ENCODE measurements at places on chromosomes 7 and 10. TPM values are rescaled to one million over a fixed set of nuclear protein-coding genes. Genes with fewer than 3 reads are reported as not detected.

DNA sequence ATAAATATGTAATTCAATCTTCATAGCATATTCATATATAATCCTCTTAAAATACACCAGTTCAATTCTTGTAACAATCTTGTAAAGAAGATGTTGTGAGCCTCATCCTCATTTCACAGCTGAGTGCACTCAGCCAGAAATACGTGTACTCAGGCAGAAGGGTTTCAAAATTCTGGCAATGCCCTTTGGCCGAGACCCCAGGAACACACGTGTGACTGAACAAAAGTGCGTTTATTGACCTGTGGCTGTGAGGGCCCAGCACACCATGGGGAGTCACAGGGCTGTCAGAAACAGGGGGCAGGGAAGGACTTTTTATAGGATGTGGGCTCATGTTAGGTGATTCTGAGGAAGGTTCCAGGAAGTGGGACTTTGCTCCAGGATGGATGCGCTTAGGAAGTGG, 21.5 kb downstream of the GIMAP8 start:
- H3K27ac ChIP-seq: no peak overlapping the region
- H3K4me1 ChIP-seq: no peaks in the 10 kb centered on the region
- H3K27me3 ChIP-seq: peaks cover 10% of the 10 kb centered on the region
- DNase-seq: no peak
- no peak overlapping the region for H3K4me3 ChIP-seq

TES gene
- 232 TPM for total RNA-seq

ELAPOR2 gene
- total RNA-seq: 25.7 TPM

DNA sequence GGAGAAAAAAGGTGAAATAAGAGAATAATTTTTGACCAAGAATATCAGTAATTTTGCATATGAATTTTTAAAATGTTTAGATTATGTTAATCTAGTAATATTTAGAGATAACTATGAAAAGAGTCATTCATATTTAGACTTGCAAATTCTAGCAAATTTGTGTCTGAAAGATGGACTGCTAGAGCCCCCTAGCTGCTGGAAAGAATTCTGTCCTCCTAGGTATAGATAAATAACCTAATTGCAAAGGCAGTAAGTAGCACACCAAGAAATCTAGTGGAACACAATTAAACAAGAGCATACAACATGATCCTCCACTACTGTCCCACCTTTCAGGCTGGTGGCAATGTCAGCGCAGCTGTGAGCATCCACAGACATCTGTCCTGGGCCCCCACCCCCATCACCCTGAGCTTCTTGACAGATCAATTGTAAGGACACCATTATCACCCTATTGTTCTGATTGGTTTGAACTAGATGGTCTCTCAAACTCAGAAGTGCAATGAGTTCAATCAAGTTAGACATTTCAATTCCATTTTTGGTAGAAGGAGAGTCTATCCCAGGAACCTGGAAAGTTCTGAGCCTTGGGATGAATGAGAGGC, 15.0 kb upstream of the GFRA1 start:
- no peaks in the 10 kb centered on the region for H3K36me3 ChIP-seq
- H3K27me3 ChIP-seq: no peaks in the 10 kb centered on the region
- DNase-seq: no peak
- H3K4me3 ChIP-seq: no peak overlapping the region

DNA sequence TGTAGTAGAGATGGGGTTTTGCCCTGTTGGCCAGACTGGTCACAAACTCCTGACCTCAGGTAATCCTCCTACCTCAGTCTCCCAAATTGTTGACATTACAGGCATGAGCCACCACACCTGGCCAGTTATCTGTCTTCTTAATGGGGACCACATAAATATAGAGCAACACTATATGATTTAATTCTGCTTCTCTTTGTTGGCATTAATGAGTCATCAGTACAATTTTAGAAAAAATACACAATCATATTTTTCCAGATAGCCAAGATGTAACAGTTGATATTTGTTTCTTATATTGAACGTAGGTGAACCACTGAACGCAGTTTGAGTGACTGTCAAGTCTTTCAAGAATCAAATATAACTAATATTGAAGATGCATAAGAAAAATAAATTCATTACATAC, 48.5 kb downstream of the LCOR start:
- H3K36me3 ChIP-seq: peaks cover 4% of the 10 kb centered on the region
- DNase-seq: no peak
- H3K4me1 ChIP-seq: peaks cover 26% of the 10 kb centered on the region
- no peak overlapping the region for H3K27ac ChIP-seq
- no peak overlapping the region for H3K4me3 ChIP-seq

CDC14C gene
- total RNA-seq: not detected

MXI1 gene
- 32.2 TPM for total RNA-seq

DNA sequence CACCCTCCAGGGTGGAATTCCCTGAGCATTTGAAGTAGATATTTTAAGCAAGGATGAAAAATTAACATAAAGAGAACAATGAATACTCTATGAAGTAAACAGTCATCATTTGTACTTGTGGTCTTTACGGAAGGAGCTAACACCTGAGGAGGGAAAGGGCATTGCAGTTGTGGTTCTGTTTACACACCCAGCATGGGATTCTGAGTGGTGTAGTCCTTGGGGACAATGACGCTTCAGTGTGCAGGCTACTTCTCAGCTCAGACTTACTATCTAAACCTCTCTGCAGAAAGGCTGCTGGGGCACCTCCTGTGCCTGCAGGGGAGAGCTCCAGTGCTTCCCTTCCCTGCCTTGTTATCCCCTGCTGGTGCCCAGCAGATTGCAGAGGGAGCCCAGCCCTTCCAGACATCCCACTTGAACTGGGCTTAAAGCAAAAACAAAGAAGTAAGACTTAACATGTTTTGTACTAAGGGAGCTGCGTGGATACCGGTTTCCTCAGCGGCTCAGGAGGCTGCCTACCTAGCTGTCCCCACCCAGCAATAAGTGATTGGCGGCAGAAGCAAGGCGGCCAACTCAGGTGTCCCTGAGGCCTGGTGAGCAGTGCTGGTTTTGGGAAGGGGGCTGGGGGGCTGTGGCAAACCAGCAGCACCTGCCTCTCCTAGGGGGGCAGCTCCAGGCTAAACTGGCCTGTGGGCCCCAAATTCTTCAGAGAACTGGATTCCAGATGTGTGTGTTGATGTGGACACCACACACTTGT, 89.1 kb downstream of the CELF2 start:
- H3K4me1 ChIP-seq: no peaks in the 10 kb centered on the region
- no peak overlapping the region for H3K27ac ChIP-seq
- H3K27me3 ChIP-seq: no peaks in the 10 kb centered on the region
- no peak overlapping the region for H3K4me3 ChIP-seq

GRCh38 chr10:22341190-22341925, 3.9 kb upstream of the SPAG6 start:
- peaks cover 12% of the 10 kb centered on the region for H3K4me1 ChIP-seq
- peaks cover 3% of the 10 kb centered on the region for H3K36me3 ChIP-seq
- DNase-seq: no peak
- H3K27ac ChIP-seq: peak overlapping the region; percentile 71
- H3K27me3 ChIP-seq: peaks cover 80% of the 10 kb centered on the region

- peak overlapping the region; percentile 94 for H3K27ac ChIP-seq
- peaks cover 49% of the 10 kb centered on the region for H3K4me1 ChIP-seq
- DNase-seq: peak; percentile 94
Observed at GRCh38 chr10:93746844-93747284, 10.9 kb upstream of the LGI1 start.

NANOS1 gene
- 9.1 TPM for total RNA-seq

- DNase-seq: no peak
- no peak overlapping the region for H3K4me3 ChIP-seq
- H3K36me3 ChIP-seq: no peaks in the 10 kb centered on the region
- no peaks in the 10 kb centered on the region for H3K4me1 ChIP-seq
Observed at GRCh38 chr7:83689855-83690254, 40.9 kb upstream of the SEMA3E start.

DNA sequence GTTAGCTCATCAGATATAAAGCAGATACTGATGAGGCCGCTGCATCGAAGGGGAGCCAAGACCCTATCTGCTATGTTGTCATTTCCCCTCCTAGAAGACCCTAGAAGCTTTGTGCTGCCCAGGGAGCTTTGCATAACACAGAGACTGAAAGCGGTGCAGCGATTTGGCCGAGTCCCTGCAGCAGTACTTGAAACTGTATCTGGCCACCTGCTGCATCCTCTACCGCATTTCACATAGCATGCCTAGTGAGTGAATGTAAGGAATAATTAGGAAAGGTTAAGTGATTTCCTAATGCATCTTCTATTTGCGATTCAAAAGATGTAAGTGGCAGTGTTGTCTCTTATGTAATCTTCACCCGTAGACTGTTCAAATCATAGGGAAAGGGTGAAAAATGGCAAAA, 106.7 kb downstream of the LRMDA start:
- H3K4me3 ChIP-seq: no peak overlapping the region
- H3K27me3 ChIP-seq: peaks cover 63% of the 10 kb centered on the region
- DNase-seq: no peak
- no peak overlapping the region for H3K27ac ChIP-seq

DNA sequence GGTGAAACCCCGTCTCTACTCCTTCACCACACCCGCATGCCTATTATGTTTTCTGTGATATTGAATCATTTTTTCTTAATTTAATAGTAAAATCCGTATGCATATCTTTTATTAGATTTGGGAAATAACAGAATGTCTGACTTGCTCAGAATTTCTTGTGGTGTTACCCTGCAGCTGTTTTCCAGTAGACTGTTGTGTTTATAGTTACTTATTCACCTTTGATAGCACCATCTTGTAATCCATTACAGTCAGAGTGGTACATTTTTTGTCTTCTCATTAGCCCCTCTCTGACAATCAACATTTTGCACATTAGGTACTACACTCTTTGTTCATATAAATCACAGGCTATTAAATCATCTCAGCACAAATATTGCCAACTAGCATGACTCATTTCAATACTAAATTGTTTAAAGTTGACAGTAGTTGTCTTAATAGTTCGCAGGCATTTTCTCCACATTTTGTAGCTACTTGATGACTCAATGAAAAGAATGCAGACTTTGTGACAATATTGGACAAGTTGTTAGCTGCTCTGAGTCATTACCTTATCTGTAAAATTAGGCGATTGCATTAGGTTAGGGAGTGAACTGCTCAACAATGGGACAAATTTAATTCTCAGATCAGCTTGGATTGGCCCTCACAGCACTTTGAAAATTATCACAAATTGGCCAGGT, 17.8 kb upstream of the SLC16A12 start:
- no peak for DNase-seq
- no peak overlapping the region for H3K4me3 ChIP-seq
- peaks cover 20% of the 10 kb centered on the region for H3K4me1 ChIP-seq
- H3K27ac ChIP-seq: peak overlapping the region; percentile 36

TMEM176B gene
- total RNA-seq: not detected

SPDYE6 gene
- total RNA-seq: not detected

CALN1 gene
- total RNA-seq: not detected

LIPJ gene
- total RNA-seq: not detected

DNA sequence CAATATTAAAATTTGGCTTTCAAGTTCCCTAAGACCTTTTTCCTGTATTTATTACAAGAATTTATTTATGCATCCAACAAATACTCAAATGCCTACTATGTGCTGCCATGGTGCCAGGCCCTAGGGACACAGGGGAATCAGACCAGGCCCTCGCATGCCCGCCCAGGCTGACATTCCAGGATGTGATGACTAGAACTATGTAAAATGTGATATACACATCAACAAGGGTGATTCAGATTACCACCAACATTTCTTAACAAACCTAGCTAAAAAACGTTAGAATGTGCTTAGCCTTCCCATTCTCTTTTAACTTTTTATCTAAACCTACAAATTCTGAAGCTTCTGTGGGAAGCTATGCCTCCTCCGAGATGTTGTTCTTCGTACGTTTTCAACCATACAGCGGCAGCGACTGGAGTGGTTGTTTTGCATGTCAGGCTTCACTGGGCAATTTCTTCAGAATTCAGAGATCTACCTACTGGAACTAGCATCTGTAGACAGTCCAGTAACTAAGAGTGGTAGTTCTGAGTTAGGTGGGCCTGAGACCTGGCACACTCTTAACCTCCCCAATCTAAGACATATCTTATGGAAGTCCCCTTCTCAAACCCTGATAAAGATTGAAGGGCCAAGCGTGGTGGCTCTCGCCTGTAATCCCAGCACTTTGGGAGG, 22.1 kb downstream of the GNA12 start:
- H3K27ac ChIP-seq: peak overlapping the region; percentile 90
- H3K27me3 ChIP-seq: no peaks in the 10 kb centered on the region
- peaks cover 89% of the 10 kb centered on the region for H3K4me1 ChIP-seq
- H3K36me3 ChIP-seq: peaks cover 9% of the 10 kb centered on the region

GRCh38 chr10:114515298-114515914, 111.1 kb upstream of the AFAP1L2 start:
- H3K27me3 ChIP-seq: no peaks in the 10 kb centered on the region
- no peak for DNase-seq
- H3K27ac ChIP-seq: no peak overlapping the region
- no peaks in the 10 kb centered on the region for H3K36me3 ChIP-seq
- peaks cover 13% of the 10 kb centered on the region for H3K4me1 ChIP-seq

DNA sequence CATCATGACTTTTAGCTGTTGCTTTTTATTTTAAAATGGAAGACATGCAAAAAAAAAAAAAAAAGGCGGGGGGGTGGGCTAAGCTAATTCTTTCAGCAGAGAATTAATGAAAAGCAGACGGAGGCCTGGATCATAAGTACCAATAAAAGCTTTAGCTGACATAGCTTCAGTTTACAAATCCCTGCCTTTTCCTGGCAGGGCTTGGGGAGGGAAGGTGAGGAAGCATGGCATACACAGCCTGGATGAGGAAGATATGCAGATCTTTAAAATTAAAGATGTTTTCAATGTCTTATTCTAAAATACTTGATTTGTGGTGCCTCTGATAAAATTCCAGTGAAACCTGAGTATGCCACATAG, 57.0 kb downstream of the ICA1 start:
- H3K27me3 ChIP-seq: peaks cover 6% of the 10 kb centered on the region
- no peak overlapping the region for H3K4me3 ChIP-seq
- no peak for DNase-seq
- no peaks in the 10 kb centered on the region for H3K4me1 ChIP-seq
- H3K36me3 ChIP-seq: no peaks in the 10 kb centered on the region
- no peak overlapping the region for H3K27ac ChIP-seq

DNA sequence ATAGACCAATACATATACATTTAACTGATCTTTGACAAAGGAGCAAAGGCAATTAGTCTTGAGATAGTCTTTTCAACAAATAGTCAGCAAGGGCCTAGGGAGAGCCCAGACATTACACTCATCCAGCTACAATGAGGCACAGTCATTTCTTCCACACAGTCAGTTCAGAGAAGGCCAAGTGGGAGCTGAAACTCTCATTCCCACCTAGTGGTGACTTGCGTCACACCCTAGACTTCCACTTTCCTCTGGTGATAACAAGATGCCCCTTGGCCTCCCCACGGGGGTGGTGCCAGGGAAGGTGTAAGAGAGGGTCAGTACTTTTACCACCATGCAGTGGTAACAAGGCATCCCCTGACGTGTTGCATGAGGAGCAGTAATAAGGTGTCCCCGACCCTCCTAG, 8.0 kb downstream of the FRMPD2 start:
- no peak overlapping the region for H3K27ac ChIP-seq
- no peaks in the 10 kb centered on the region for H3K4me1 ChIP-seq
- H3K36me3 ChIP-seq: no peaks in the 10 kb centered on the region
- H3K4me3 ChIP-seq: no peak overlapping the region
- DNase-seq: no peak

GIMAP8 gene
- total RNA-seq: not detected

FOXK1 gene
- 63.1 TPM for total RNA-seq

GRCh38 chr10:9038146-9038714, 983.7 kb downstream of the GATA3 start:
- H3K4me1 ChIP-seq: no peaks in the 10 kb centered on the region
- H3K27me3 ChIP-seq: no peaks in the 10 kb centered on the region
- no peaks in the 10 kb centered on the region for H3K36me3 ChIP-seq
- no peak for DNase-seq
